ENCODE measurements at places on chromosomes 7 and 10. TPM values are rescaled to one million over a fixed set of nuclear protein-coding genes. Genes with fewer than 3 reads are reported as not detected.

Gene CUBN
- 0.06 TPM for total RNA-seq

Gene GDF2
- not detected for total RNA-seq

Gene SGCE
- 53.3 TPM for total RNA-seq

Gene CREB5
- total RNA-seq: 4.7 TPM

Gene PLEKHA1
- total RNA-seq: 14.9 TPM

Gene CFTR
- 0.03 TPM for total RNA-seq

Gene DEPP1
- total RNA-seq: 2.0 TPM

Gene PYROXD2
- 3.9 TPM for total RNA-seq

All from A549 treated with Hydrocortisone at 1 μM for 4 hours (cell line).